ENCODE measurements at places on chromosomes 6 and 20.

- no peak for DNase-seq
These were observed 48.3 kb downstream of the ATXN1 start for GRCh38 chr6:16712931-16713484.

GRCh38 chr20:12053353-12053752 is 135.7 kb downstream of the BTBD3 start:
- DNase-seq, result no peak

GRCh38 chr6:44504301-44504791 is 116.8 kb downstream of the CDC5L start:
- DNase-seq, result no peak

- DNase-seq, result no peak
These were observed 116.7 kb upstream of the SSTR4 start for GRCh38 chr20:22918286-22918983.

GRCh38 chr20:39993742-39994141 is 695.3 kb downstream of the MAFB start:
- DNase-seq, result no peak

- DNase-seq, result no peak
These were observed 5.2 kb upstream of the PRPH2 start for GRCh38 chr6:42727627-42728026.

DNA sequence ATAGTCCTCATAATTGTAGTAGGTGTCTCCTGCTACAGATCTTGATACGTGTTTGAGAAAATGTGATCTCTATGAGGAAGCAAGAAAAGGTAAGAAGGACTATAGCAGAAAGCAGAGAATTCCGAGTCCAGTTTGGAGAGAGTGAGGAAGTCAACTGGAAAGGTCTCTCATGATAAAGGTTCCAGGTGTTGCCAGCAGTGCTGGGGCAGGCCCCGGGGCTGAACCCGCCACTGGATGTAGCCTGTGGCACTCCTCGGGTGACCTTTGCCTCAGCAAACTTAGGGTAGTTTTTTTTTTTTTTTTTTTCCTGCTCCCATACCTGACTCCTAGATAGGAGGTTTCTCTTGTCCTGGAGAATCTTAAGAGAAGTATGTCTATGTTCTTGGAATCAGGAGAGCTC is 62.8 kb downstream of the FAM120B start:
- DNase-seq, result no peak

- DNase-seq, result no peak
These were observed 1.1 kb downstream of the ABRACL start for GRCh38 chr6:139029470-139030227.

DNA sequence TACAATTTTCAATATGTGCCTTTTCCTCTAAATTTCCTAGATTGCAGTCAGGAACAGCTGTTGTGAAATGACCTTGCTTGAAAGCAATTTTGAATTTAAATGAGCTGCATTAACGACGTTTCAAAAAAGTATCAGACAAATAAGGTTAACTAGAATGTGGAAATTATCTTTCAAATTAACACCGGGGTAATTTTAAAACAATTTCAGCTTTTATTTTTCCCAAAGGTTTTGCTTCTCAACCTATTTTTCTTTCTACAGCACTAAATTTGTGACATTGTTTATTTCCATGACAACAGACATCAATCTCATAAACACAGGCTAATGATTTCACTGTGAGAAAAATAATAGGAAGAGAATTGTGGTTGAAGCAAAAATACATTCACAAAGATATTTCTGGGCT is 38.5 kb downstream of the COL12A1 start:
- no peak for DNase-seq

- no peak for DNase-seq
These were observed 44.5 kb upstream of the VSX1 start for GRCh38 chr20:25126204-25127029.

- DNase-seq, result peak; percentile 65
These were observed 459.6 kb downstream of the UTRN start for GRCh38 chr6:144744720-144745119.

- no peak for DNase-seq
These were observed 161.0 kb upstream of the PRND start for GRCh38 chr20:4560667-4561066.

- no peak for DNase-seq
These were observed 140.9 kb downstream of the GJA10 start for GRCh38 chr6:90035047-90035723.

GRCh38 chr20:44633187-44633810 is 18.2 kb downstream of the ADA start:
- no peak for DNase-seq

DNA sequence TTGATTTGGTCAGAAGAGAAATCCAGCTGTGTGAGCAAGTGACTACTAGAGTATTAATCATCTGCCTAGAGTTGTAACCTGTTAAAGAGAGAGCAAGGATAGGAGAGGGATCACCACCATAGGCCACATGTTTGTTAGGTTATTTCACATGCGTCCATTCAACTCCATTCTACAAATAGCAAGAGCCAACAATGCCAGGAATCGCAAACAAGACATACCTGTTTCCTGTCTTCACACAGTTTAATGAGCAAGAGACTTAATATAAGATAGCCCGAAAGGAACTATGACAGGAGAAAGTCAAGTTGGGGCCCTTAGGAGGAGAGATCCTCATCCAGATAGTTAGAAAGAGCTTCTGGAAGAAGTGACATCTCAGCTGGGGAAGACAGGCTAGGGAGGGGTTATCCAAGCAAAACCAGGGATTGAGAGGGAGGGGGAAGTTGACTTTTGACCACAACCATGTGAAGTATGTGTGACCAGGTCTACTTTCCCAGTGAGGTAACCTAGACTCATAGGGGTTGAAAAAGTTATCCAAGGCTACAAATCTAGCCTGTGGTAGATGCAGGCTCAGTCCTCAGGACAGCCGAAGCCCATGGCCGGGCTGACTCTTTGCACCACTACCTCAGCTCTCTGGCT is 147.4 kb downstream of the ALDH8A1 start:
- DNase-seq, result no peak

DNA sequence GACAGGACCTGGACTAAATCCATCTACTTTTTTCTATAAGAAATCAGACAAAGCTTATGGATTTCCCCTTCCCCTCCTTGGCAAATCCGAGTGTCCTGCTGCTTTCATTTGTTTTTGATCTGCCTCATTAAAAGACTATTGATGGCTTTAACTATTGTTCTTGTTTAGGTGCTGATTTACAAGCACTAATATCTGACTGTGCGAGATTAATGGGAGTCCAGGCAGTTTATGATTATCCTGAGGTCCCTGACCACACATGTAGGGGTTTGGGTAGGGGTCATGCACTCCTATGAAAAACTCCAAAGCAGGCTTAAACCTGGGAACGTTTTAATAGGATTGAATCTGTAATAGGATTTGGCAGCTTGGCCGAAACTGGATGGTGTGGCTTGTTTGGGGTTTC is 317.5 kb upstream of the POU3F2 start:
- DNase-seq, result no peak

Measured in NCI-H1436 (cell line).